ENCODE measurements at places on chromosomes 11 and 22.

DNA sequence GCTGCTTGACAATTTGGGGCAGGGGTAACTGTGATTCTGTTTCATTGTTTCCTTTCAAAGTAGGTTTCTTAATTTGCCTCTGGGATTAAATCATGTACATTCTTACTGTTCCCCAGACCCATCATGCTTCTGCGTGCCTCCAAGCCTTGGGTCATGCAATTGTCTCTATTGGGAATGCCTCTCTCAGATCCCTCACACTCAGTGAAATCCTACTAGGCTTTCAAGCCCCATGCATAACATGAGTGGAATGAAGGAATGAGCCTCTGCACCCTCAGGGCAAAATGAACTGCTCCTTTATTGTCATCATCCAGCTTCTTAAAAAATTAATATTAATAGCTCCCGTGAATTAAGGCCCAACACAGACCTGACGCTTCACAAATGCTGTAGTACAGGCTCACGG lies 381.7 kb downstream of the TENM4 start:
- no peak for DNase-seq

- no peak for DNase-seq
Observed at GRCh38 chr11:84355911-84356310, 1069.7 kb upstream of the CCDC90B start.

DNA sequence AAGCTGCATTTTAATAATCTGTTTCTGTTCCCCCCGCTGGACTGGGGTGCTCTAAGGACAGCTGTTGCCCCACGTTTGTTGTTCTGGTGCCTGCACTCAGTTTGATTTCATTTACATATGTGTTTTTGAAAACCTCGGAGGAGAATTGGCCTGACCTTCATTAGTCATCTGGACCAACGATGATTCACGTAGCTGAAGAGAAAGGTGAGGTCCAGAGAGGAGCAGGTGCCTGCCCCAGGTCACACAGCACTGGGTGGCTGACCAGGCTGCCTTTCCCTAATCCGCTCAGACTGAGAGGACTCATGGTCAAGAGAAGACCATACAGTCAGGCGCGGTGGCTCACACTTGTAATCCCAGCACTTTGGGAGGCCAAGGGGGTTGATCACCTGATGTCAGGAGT lies 3.8 kb downstream of the CSDC2 start:
- DNase-seq: no peak

GRCh38 chr11:44780940-44781631 lies 54.3 kb downstream of the TSPAN18 start:
- no peak for DNase-seq

All from D341Med (cell line).